ENCODE measurements at places on chromosomes 1 and 21.
A peak's percentile ranks its signal among the peaks of the same experiment; 100 is the strongest.

DNA sequence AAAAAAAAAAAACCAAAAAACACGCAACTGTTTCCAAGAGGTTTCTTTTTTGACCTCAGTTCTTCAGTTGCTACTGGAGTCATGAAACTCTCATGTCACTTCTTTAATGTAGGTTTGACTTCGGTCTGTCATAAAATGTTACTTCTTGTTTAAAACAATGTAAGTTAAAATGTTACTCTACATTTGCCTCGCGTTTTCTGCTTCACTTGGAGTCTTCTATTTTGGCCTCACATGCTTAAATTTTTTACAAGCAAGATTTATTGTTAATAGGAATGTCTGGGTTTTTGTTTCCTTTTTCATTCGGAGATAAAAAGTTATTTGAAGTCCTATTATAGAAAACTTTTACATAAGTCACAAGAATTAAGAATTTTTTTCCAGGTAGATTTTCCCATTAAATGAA lies 880.2 kb downstream of the LTN1 start:
- no peak for DNase-seq

DNA sequence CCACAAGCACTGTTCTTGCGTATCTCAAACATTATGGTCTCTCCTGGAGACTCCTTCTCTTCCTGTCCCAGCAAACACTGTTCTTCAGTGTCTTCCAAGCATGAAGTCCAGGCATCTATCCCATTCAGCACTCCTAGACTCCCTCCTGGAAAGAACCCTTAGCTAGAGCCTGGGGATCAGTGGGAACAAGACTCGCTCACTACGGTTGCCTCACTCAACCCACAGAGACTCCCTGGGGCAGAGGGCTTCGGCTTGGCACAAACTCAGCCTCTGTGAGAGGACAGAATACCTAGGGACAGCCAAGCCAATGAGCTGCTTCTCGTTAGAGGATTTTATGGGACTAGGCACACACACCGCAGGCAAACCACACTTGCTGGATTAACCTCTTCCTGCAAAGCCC lies 86.5 kb upstream of the IPO9 start:
- DNase-seq, result no peak

- no peak for DNase-seq
Observed at GRCh38 chr1:210541680-210542358, 213.1 kb downstream of the HHAT start.

- no peak for DNase-seq
Observed at GRCh38 chr1:28516518-28516956, 10.7 kb downstream of the RCC1 start.

DNA sequence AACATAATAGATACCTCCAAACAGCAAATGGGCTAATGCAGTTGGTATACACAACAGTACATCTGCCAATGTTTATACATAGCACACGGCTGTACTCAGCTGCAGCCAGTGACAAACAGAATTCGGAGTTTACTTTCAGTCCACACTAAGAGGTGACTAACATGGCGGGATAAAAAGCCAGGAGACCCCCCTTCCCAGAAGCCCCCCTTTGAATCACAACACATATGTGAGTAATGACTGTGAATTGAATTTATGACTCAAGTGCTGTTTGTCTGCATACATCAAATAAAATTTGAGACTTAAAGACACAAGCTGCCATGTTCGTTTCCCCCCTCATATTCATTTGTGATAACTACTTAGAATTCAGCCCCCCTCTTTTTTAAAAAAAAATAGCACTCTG lies 113.2 kb downstream of the RUNX1 start:
- no peak for DNase-seq

DNA sequence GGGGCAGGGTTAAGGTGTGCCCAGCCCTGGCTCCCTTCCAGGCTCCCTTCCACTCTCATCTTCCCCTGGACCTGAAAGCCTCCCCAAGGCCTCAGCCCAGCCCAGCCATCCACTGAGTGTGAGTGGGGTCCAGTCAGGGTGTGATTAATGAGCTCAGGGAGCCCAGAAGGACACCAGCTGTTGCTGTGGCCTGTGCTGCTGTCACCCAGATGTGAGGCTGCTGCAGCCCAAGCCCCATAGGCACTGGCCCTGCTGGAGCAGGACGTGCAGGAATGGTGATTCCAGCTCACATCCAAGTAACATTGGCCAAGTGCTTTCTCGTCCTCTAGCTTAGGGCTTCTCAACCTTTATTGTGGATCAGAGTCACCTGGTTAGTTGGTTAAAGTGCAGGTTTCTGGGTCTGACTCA lies 77.6 kb downstream of the EPHB2 start:
- no peak for DNase-seq

DNA sequence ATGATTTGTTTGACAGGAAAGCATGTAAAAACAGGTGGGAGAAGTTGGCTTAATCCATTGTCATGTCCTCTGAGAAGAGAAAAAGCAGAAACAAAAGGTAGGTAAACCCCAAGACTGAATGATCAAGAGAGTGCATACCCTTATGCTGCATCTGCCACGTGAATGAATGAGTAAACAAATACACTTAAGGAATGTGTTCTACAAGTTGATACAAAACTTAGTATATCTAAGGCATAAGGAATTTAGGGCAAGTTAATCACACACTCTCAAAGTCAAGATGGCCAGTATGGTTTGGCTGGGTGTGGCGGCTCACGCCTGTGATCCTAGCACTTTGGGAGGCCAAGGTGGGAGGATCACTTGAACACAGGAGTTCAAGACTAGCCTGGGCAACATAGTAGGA lies 34.2 kb downstream of the HMCN1 start:
- DNase-seq, result no peak

DNA sequence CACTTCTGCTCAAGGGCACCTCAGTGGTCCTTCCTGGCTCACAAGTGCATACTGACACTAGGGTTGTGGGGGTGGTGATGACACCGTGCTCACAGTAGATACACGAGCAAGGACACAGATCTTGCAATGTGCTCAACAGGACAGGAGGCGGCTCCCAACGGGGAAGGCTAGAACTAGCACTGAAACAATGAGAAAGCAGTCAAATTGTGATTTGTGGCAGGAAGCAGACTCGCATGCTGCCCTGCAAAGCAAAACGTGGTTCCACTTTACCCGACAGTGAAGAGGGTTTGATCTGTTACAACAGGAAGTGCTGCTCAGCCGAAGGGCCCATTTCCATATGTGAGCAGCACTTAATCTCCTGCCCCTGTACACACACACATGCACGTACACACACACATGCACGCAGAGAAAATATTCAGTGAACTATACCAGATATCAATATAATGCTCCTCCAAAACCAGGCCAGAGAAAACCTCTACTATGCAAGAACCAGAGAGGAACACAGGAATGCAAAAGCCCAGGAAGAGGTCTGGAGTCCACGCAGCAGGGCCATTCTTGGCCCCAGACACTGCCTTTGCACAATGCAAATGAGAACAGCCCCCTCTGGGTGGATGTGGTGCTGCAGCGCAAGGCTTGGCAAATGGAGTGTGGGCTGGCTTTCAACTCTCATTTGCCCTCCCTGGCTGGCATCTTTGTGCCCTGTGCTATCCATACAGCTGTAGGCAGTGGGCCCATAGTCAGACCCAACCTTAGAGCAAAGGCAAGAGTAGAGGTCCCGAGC lies 47.1 kb downstream of the KANK4 start:
- peak; percentile 47 for DNase-seq
